ENCODE measurements at places on chromosomes 16 and 17. TPM values are rescaled to one million over a fixed set of nuclear protein-coding genes. Genes with fewer than 3 reads are reported as not detected.
A peak's percentile ranks its signal among the peaks of the same experiment; 100 is the strongest.

SYCE1L gene
- not detected for total RNA-seq

WFDC1 gene
- not detected for total RNA-seq

TMIGD1 gene
- not detected for total RNA-seq

PHF12 gene
- total RNA-seq = 26.8 TPM

LDHD gene
- total RNA-seq = 3.6 TPM

VAT1L gene
- under 0.01 TPM for total RNA-seq

HOXB1 gene
- not detected for total RNA-seq

GRCh38 chr17:62140836-62141235 lies 75.8 kb upstream of the MED13 start:
- H3K27me3 ChIP-seq = peaks cover 18% of the 10 kb centered on the region
- H3K27ac ChIP-seq = no peak overlapping the region
- H3K36me3 ChIP-seq = no peaks in the 10 kb centered on the region
- H3K4me1 ChIP-seq = no peaks in the 10 kb centered on the region

DNA sequence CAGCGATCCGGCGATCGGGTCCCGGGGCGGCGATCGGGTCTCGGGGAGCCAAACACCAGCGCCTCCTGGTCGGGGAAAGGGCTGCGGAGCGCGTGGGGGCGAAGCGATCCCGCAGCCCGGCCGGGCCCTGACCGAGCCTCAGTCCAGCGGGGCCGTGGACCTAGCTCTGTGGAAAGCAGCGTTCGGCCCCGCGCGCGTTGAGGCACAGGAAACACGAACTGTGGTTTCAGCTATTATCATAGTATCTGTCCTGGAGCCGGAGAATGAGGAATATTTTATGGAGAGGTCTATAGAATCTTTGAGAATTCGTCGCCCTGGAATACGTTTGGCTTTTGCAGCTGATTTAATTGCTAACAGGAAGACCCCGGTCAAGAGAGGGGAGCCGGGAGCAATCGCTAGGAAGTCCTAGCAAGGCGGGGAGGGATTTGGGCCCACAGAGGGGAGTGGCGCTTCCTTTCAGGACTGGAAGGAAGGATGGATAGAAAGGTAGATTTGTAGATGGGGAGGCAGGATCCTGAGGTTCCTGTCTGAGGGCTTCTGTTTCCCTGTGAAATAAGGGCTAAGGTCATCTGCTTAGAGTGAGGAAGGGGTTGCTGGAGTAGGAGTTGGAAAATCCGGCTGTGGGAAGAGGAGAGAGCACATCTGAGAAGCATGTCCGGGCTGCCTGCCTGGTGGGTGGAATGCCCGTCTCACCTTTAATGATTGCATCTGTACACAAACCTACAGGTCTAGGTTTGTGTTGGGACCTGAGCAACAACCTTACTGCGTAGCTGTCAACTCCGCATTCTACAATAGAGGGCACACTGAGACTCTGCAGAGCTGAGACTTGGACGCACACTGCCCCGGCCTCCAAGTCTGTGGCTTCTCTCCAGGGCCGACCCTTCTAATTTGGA lies 770 bp downstream of the CCNF start:
- peak overlapping the region; percentile 87 for H3K4me3 ChIP-seq
- H3K27me3 ChIP-seq = no peaks in the 10 kb centered on the region
- no peak overlapping the region for H3K27ac ChIP-seq
- peaks cover 10% of the 10 kb centered on the region for H3K4me1 ChIP-seq
- DNase-seq = peak; percentile 94
- H3K36me3 ChIP-seq = peaks cover 23% of the 10 kb centered on the region

GRCh38 chr17:28954886-28955285 lies 3.6 kb upstream of the PHF12 start:
- no peaks in the 10 kb centered on the region for H3K36me3 ChIP-seq
- no peak overlapping the region for H3K27ac ChIP-seq
- no peaks in the 10 kb centered on the region for H3K27me3 ChIP-seq
- H3K4me1 ChIP-seq = peaks cover 5% of the 10 kb centered on the region
- DNase-seq = no peak
- H3K4me3 ChIP-seq = no peak overlapping the region

DNA sequence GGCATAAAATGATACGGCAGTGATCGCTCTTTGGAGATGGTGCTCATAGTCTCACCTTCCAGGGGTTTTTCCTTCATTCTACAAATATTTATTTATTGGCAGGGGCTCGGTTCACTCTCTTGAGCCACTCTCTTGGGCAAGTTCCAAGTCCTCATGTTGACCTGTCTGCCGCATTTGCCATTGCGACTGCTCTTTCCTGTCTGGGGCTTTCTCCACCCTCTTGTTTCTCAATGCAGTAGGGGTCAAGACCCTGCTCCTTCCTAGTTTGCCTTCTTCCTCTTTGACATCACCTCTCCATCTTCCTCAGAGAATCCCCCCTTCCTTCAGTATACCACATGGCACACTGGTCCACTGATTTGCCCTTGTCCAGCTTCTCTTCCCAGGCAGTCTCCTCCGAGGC lies 21.9 kb upstream of the LRRC75A start:
- DNase-seq = no peak
- H3K4me1 ChIP-seq = peaks cover 13% of the 10 kb centered on the region
- no peaks in the 10 kb centered on the region for H3K36me3 ChIP-seq
- peaks cover 7% of the 10 kb centered on the region for H3K27me3 ChIP-seq

GRCh38 chr17:18184143-18185031 lies 759 bp downstream of the ALKBH5 start:
- peak; percentile 77 for DNase-seq
- H3K27ac ChIP-seq = peak overlapping the region; percentile 87
- H3K27me3 ChIP-seq = no peaks in the 10 kb centered on the region

DNA sequence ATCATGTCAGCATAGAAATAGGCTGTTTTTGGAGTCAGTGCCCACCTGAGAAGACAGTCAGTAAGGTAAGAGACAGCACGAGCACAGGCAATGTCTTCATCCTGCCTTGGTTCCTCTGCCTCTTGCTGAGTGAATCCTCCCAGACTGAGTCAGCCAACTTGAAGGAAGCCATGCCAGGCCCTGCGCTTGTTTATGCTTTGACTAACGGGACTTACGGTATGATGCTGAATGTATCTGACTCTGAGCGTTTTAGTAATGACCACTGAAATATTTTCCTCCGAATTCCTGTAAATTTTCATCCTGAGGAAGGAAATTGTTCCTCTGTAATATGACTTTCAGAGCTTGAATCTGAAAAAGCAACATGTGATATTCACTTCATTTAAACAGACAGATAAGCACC lies 18.0 kb downstream of the C17orf67 start:
- H3K27me3 ChIP-seq = no peaks in the 10 kb centered on the region
- no peak overlapping the region for H3K4me3 ChIP-seq
- DNase-seq = no peak
- peak overlapping the region; percentile 25 for H3K27ac ChIP-seq
- H3K36me3 ChIP-seq = no peaks in the 10 kb centered on the region

GRCh38 chr17:68661265-68662036 lies 60.3 kb upstream of the FAM20A start:
- peaks cover 10% of the 10 kb centered on the region for H3K4me1 ChIP-seq
- H3K27ac ChIP-seq = no peak overlapping the region
- H3K36me3 ChIP-seq = no peaks in the 10 kb centered on the region
- no peaks in the 10 kb centered on the region for H3K27me3 ChIP-seq
- no peak overlapping the region for H3K4me3 ChIP-seq

- no peaks in the 10 kb centered on the region for H3K36me3 ChIP-seq
- H3K27ac ChIP-seq = no peak overlapping the region
- DNase-seq = peak; percentile 73
- H3K4me1 ChIP-seq = peaks cover 14% of the 10 kb centered on the region
Measured at GRCh38 chr17:9237661-9238301, 216.5 kb downstream of the NTN1 start.

GRCh38 chr17:77609553-77610517 lies 348.7 kb upstream of the TNRC6C start:
- no peak for DNase-seq
- peaks cover 16% of the 10 kb centered on the region for H3K27me3 ChIP-seq
- H3K36me3 ChIP-seq = no peaks in the 10 kb centered on the region
- no peaks in the 10 kb centered on the region for H3K4me1 ChIP-seq
- H3K27ac ChIP-seq = no peak overlapping the region
- peak overlapping the region; percentile 4 for H3K4me3 ChIP-seq

GRCh38 chr16:54320697-54321340 lies 34.2 kb upstream of the IRX3 start:
- H3K27ac ChIP-seq = no peak overlapping the region
- peaks cover 5% of the 10 kb centered on the region for H3K4me1 ChIP-seq
- no peaks in the 10 kb centered on the region for H3K27me3 ChIP-seq
- H3K36me3 ChIP-seq = no peaks in the 10 kb centered on the region

DNA sequence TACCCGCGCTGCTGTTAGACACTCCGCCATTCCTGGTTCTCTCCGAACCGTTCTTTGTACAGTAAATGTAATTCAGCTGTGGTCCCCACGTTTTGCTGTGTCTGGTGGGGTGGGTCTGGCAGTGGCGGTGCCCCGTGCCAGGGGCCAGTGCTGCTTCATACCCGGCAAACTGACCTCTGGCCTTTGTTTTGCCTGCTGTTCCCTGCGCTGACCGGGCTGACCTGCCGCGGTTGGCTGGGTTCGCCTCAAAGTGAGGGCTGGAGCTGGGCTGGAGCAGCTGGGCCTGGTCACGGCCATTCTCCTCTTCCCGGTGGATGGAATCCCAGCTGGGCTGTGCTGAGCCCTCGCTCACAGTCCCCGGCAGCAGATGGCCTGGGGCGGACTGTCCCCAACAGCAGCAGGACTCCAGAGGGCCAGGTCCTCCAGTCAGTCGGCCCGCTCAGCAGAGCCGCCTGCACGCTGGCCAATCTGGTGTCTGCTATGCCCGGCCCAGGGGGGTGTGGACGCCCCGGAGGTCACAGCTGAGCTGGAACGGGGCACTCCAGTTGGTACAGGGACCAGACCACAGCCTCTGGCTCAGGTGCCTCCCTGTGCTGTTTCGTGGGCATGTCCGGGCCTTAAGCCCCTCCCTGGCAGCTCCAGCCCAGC lies 1.5 kb upstream of the WFIKKN1 start:
- peaks cover 13% of the 10 kb centered on the region for H3K4me1 ChIP-seq
- H3K27ac ChIP-seq = no peak overlapping the region
- H3K4me3 ChIP-seq = no peak overlapping the region
- no peaks in the 10 kb centered on the region for H3K27me3 ChIP-seq
- H3K36me3 ChIP-seq = no peaks in the 10 kb centered on the region

DNA sequence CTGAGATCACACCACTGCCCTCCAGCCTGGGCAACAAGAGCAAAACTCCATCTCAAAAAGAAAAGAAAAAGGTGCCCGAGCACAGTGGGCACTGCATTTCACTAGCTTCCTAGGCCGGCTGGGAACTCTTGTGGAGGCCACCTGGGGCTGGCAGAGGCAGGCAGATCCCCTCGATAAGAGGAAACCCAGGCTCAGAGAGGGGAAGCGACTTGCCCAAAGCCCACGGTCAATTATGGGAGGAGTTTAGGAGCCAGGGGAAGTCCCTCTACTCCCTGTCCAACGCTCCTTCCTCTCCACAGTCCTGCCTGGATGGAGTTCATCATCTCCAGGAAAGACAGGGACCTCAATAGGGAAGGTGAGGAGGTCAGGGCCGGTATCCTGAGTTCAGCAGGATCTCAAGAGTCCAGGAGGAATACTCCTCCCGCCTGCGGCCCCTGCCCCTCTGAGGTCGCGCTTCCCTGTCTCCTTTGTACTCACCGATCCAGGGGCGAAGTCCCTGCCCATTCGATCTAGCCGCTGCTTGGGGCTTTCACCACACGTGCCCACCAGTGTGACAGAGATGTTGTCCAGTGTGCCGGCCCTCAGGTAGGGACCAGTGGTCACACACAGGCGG lies 841 bp downstream of the ALOXE3 start:
- H3K4me3 ChIP-seq = peak overlapping the region; percentile 73
- DNase-seq = no peak
- H3K36me3 ChIP-seq = no peaks in the 10 kb centered on the region
- H3K4me1 ChIP-seq = peaks cover 14% of the 10 kb centered on the region

DNA sequence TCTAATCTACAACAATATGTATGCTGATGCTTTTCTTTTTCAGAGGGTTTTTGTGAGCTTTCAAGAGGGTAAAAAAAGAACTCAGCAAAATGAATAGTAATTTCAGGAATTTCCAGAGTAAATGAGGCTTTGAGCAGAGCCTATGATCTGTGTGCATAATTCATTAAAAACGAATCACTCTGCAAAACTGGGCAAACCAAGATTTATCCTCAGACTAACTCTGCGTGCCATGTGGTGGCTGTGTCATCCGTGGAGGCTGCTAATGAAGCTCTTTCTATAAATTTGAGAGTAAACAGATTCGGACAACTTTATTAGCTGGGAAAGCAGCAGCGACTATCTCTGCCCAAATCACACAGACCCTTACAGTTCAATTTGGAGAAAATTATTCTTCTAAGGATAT lies 83.8 kb downstream of the FOXL1 start:
- H3K36me3 ChIP-seq = no peaks in the 10 kb centered on the region
- DNase-seq = no peak
- peak overlapping the region; percentile 97 for H3K27ac ChIP-seq

GRCh38 chr16:17692484-17692883 lies 221.7 kb upstream of the XYLT1 start:
- H3K36me3 ChIP-seq = no peaks in the 10 kb centered on the region
- H3K27me3 ChIP-seq = peaks cover 3% of the 10 kb centered on the region
- no peak for DNase-seq
- H3K27ac ChIP-seq = no peak overlapping the region
- no peaks in the 10 kb centered on the region for H3K4me1 ChIP-seq

DNA sequence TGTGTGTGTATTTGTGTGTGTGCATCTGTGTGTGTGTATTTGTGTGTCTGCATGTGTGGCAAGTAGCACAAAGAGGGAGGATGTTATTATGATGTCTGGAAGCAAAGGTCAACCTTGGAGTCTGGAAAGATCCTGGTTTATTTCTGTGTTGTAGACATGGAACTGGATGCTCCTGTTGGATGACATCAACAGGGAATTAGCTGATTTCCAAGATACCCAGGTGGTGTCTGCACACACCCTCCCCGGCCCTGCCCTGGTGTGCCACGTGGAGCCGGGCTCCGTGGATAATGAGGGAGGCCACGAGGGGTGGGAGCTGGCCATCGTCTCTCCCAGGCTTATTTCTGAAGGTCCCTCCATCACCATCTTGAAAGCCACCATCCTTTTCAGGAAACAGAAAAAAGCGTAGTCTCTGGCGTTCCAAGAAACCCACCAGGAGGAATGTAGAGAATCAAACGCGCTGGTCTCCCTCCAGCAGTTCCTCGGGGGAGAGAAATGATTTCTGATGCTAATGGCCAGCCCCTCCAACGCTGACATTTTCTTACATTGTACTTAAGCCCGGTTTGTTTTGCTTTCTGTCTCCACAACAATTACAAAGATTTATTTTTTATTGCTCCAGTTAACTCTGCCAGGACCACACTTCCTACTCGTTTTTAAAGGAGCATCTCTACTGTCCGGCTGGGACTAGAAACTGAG lies 93.3 kb downstream of the FOXL1 start:
- DNase-seq = no peak
- no peaks in the 10 kb centered on the region for H3K36me3 ChIP-seq
- no peaks in the 10 kb centered on the region for H3K27me3 ChIP-seq
- peak overlapping the region; percentile 71 for H3K27ac ChIP-seq

DNA sequence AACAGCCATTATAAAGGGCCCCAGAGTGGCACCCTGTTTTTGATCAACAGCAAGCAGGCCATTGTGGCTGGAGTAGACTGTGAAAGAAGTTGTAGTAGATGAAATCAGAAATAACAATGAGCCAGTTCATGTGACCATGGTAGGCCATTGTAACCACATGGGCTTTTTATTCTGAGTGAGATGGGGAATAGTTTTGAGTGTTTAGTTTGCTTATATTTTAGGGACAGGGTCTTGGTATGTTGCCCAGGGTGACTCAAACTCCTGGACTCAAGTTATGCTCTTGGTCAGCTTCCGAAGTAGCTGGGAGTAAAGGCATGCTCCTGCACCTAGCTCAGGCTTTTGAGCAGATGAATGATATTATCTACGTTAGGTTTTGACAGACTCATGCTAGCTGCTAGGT lies 12.0 kb downstream of the CBFB start:
- peaks cover 19% of the 10 kb centered on the region for H3K4me1 ChIP-seq
- H3K4me3 ChIP-seq = no peak overlapping the region
- peak; percentile 82 for DNase-seq
- H3K27ac ChIP-seq = no peak overlapping the region

All from osteoblast (primary cell).